Activated T-cell treated with anti-CD3 and anti-CD28 coated beads for 4 hours (primary cell): ENCODE measurements at places on chromosomes 5 and 9.
A peak's percentile ranks its signal among the peaks of the same experiment; 100 is the strongest.

GRCh38 chr9:113425072-113425471, 14.5 kb downstream of the C9orf43 start:
- DNase-seq: no peak

DNA sequence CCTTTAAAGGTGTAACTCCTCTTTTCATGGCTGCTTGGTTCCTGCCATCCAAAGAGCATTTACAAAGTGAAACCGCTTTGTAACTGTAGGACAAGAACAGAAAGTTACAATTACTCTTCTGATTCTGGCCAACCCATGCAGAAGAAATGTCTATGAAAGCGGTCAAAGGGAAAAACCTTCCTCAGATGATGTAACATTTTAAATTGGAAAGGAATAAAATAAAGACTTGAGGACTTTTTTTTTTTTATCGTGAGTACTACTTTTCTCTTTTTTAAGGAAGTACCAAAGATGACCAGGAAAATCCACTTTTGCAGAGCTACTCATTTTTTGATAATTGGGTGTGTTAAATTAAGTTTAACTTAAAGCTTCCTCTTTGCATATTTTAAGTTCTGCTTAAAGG, 13.0 kb upstream of the C9orf72 start:
- DNase-seq: no peak

DNA sequence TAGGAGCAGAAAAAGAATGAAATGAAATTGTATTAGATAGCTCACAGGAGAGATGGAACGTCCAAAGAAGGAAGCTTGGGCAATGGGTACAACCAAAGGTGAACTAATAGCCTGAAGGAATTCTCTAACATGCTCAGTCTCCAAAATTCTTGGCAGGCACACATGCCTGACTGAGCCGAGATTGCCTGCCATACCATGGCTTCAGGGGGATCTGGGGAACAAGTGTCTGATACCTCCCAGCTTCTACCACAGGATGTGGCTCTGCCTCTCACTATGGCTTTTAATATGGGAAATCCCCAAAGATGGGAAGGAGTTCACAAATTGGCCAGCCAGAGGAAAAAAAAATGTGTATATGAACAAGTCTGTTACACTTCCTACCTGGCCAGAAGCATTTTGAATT, 3.6 kb upstream of the PALM2AKAP2 start:
- DNase-seq: no peak

DNA sequence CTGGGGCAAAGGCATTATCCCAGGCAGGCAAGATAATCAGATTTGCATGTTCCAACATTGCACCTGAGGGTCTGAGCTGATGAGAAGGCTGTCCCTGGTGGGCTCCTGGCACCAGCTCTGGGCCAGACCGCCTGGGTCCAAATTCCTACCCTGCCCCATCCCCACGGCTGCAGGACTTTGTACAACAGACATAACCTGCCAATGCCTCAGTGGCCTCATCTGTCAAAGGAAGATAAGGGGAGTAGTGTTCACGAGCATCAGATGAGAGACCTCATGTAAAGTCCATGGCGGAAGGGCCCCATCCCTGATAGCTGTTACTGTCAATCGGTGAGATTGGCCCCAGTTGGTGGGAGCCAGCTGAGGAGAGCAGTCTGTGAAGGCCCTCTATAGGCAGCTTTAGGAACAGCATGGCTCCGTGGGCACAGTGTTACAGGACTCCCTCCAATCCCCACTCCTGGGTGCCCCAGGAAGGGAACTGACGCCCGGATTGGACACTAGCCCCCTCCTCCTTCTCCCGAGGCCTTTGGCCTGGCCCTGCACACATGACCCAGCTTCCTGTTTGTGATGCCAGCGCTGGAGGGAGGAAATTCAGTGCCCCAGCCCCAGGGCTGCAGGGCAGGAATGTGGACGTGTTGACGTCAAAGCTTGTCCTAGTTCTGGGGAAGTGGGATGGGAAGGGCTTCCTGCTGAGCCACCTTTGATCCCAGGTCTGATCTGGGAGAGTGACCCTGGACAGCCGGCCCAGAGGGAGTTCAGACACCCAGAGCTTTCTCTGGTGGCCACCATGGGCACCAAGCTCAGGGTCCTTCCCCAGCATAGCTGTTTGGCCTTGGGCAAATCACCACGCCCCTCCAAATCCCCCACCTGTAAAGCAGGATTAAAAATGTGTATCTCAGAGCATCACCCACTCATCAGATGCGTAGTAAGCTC, 56.2 kb downstream of the DUSP1 start:
- peak; percentile 57 for DNase-seq

GRCh38 chr9:134928436-134929192, 10.9 kb upstream of the FCN1 start:
- DNase-seq: no peak
